ENCODE measurements at places on chromosomes 12 and 14. TPM values are rescaled to one million over a fixed set of nuclear protein-coding genes. Genes with fewer than 3 reads are reported as not detected.

- no peak for DNase-seq
Observed at GRCh38 chr14:95659990-95660385, 26.2 kb upstream of the TCL1B start.

- no peak for DNase-seq
Observed at GRCh38 chr12:108768591-108769500, 37.5 kb upstream of the CORO1C start.

DNA sequence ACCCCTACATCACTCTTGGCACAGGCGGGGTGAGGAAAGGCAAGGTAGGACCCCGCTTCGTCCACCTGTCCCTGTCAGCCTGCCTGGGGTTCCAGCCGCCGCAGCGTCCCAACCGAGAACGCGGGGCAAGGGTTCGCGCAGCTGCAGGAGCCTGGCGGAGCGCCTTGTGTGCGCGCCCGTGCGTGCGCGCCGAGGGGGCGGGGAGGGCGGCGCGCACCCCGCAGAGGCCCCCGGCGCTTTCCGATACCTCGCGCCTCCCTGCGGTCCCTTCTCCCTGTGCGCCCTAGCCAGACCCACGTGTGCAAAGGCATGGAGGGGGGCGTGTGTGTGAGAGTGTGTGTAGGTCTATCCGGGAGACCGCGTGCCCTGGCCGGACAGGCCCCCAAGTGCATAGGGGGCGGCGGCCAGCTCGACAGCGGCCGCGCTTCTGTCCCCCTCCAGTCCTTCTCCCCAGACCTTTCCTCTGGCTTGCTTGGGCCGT is 122.4 kb downstream of the TSPAN9 start:
- peak; percentile 46 for DNase-seq

DNA sequence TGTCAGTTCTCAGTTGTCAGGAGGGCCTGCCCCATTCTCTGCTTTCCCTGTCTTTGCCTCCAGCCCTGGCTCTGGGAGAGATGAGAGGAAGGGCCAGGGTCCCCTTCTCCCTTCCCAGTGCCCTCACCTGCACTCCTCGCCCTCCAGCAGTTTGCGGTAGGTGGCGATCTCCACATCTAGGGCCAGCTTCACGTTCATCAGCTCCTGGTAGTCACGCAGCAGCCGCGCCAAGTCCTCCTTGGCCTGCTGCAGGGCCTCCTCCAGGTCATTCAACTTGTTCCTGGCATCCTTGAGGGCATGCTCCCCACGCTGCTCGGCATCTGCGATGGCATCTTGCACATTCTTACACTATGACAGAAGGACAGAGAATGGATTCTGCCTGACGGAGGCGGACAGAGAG is 5.4 kb downstream of the KRT2 start:
- DNase-seq, result no peak

- DNase-seq, result no peak
Observed at GRCh38 chr14:31966896-31967668, 110.0 kb upstream of the ARHGAP5 start.

DNA sequence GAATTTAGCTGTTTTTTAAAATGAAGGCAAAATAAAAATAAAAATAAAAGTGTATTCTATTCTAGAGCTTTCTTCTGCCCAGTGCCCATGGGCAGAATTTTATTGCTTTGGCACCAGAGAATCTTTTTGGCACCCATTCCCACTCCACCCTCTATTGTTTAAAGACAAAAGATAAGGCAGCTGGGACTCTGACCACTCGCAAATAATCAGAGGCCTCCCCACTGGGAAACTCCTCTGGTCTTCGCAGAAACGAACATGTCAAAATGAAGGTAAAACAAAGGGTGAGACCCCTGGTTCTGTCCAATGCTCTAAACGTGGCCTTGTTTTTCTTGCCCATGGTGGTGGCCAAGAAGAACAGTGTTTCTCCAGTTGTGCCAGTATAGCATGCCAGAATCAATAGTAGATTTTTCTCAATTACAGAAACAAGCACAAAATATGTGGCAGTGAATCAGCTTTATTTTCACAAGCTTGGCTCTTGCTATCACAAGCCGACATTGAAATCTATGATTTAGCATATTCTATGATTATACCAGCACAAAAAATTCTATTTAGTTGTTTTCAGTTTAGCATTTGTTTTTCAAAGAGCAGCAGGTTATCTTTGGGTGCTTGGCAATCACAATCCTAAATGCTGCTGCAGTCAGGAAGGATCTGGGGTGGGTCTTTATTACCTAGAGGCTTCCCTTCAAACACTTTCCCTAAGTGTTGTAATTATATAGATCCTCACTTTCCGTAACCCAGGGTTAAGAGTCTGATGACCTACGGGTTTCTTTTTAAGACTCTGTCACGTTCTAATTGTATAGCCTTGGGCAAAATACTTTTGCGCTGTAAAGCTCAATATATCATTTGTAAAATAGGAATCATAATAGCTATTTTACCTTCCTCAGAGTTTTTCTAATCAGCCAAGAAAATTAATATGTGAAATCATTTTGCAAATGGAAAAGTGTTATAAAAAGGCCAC is 50.5 kb downstream of the KITLG start:
- DNase-seq, result no peak

The C14orf93 gene
- total RNA-seq, result 7.2 TPM

DNA sequence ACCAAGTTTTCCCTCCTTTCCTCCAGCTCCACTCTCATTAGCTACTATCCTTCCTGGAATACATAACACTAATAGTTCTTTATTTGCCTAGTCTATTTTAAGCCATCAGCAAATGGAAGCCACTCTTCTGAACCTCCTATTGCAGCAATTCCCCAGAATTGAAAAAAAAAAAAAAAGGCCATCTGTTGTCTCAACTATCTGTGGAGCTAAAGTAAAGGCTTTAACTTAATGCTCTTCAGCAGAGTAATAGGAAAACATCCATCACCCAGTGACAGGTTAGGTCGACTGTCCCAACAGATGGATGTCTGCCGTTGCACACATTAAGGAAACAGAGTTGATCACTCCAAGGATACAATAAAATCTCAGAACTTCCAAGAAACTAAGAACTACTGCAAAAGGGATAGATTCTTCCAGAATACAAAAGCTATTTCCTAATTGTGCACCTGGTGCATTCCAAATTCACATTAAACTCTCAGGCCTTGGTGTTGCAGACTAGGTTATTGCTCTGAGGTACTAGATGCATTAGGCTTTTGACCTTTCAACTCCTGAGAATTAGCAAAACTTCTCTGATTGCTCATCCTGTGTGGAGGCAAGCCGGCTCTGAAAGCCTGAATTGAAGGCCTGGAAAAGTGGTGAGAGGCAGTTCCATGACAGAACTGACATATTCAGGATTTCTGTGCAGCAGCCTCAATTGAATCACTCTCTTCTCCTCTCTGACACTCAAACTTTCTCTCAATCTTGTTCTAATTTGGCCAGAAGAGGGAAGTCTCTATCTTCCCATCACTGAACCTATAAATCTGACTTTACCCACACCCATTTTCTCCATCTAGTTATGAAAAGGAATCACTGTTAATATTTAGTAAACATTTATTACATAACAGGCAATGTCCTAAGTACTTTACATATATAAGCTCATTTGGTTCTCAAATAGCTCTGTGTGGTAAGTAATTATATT is 238.4 kb upstream of the HMGA2 start:
- DNase-seq, result no peak

DNA sequence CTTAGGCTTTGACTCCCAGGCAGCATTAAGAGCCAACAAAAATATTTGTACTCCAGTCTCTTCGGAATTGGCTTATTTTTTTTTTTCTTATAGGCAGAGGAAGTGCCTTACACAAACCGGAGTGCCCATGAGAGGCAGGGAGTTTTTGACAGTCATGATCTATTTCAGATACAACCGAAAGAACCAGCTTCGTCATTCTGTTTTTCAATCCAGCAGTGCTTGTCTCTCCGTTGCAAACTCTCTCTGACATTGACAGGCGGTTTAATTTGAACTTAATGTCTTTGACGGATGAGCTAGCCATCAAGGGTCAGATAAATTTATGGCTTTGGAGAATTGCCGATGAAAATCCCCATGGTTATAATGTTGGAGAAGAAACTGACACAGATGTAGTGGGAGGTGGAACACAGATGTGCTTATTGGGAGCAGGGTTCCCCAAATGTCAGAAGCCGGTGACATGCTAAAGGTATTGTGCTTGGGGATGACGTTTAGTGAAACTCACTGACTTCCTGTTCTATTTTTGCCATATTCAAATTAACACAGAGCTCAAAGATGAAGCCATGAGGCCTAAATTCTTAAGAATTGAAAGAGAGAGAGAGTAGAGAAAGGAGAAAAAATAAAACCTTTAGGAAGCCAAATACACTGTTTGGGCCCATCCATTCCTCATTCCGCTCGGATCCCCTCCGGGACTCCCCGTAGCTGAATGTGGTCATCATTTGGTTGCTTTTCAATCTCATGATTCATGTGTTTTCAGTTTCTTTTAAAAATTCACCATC is 59.7 kb downstream of the PLXNC1 start:
- DNase-seq, result no peak

- no peak for DNase-seq
Observed at GRCh38 chr12:127363392-127363791, 903.6 kb upstream of the TMEM132C start.

DNA sequence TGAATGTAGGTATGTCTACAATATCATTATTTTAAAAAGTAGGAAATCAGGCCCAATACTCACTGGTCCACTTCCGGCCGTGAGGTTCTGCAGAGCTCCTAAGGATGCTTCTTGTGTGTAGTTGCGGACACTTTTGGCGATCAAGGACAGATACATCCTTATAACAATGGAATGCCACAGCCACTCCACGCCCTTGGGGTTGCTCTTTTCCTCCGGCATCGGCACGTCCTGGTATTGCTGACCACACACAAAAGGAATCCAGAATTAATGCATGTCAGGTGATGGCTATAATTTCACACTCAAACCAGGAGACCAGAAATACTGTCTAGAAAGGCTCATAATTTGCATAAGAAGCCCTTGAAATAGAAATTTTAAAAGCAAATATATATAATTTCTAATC is 65.6 kb upstream of the YARS2 start:
- no peak for DNase-seq

GRCh38 chr14:95023886-95024285 is 133.4 kb downstream of the DICER1 start:
- no peak for DNase-seq

The SYT1 gene
- total RNA-seq, result 18.4 TPM

DNA sequence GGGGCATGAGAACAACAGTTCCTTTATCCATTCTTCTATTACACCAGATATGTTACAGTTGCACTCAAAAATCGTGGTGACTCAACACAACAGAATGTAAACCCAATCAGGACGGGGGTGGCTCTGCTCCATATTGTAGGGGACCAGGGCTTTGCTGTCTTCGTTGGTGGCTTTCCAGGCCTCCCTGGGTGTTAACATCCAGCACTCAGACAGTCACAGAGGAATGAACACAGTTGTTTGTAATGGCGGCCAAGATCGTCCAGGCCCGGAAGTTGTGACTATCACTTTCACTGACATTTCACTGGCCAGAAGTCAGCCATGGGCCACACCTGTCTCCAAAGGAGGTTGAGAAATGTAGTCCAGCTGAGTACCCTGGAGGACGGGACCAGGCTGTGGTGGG is 204.1 kb downstream of the CACNA1C start:
- no peak for DNase-seq

DNA sequence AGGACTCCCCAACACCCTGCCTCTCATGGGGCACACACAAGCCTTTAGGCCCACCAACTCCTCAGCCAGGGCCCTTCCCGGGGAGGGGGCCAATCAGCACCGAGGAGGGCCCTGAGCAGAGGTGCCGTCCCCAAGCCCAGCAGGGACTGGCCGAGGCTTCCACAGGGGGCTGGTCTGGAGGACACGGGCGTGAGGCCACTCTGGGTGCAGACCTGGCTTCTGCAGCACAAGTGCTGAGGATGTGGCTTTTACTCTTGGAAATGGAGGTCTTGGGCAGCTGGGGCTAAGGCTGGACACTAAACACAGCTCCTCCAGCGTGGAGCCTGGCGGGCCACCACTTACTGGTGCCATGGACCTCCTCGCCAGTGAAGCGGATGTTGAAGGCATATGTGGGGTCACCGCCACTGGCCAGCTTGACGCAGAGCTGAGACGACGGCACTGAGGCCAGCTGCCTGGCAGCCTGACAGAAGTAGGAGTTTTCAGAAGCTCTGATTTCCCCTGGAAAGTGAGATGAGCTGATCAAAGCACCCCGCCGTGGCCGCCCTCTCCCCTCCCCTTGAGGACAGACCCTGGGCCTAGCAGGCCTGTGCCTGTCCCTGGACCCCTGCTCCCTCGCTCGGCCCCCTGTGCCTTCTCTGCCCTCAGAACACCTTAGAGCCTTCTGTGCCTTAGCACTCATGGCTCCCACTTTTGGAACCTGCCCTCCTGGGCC is 44.0 kb downstream of the TRAFD1 start:
- no peak for DNase-seq

The RNASE4 gene
- 26.3 TPM for total RNA-seq

The AMIGO2 gene
- 4.7 TPM for total RNA-seq

The OVCH1 gene
- total RNA-seq, result 1.0 TPM

GRCh38 chr14:31414190-31414833 is 6.0 kb downstream of the HEATR5A start:
- no peak for DNase-seq

The PITPNM2 gene
- 0.59 TPM for total RNA-seq

GRCh38 chr14:96271421-96271762 is 15.4 kb downstream of the BDKRB1 start:
- no peak for DNase-seq

GRCh38 chr12:96326628-96327227 is 73.5 kb downstream of the CDK17 start:
- no peak for DNase-seq

Measured in uterus (tissue), 4 donors.